ENCODE measurements at places on chromosomes 5 and 9. TPM values are rescaled to one million over a fixed set of nuclear protein-coding genes. Genes with fewer than 3 reads are reported as not detected.

DNA sequence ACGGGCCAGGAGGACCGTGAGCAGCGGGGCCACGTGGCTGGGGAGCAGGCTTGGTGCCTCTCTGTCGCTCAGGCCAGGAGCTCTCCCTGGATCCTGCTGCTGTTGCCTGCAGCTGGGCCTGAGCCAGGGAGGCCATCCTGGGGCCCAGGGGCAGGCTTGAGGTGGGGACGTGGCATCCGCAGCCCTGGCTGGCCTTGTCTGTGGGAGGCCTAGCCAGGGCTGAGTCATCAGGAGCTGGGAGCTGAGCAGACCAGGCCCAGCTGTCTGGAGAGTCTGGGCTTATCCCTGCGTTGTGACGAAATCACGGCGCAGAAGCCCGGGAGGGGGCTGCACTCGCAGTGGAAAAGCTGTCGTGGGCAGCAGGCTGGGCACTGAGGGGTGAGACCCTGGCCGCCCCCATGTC, 138.8 kb upstream of the COL5A1 start:
- DNase-seq = peak; percentile 60

DNA sequence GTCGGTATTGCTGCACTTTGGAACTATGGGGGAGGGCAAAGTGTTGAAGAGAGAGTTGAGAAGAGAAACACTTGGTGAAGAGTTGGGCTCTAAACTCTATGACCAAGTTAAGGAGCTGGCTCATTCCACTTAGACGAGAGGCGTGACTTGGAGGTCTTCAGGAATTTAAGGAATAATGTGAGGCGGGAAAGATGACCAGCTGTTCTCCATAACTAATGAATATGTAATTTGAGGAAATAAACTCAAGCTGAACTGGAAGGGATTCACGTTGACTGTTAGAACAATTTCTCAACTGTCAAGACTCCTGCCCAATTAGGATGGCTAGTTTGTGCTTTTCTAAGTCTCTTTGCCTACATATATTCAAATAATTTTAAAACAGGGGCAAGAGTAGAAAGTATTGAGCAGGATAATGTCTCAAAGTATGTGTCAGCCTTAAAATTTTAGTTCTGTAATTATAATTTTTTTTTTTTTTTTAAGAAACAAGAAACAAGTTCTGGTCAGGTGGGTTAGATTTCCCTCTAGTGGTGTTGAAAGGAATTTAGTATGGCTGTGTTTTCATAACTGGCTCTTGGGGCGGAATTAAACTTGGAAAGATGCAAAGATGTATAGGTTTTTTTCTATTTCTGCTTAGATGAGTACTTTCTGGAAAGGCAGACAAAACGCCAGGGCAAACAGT, 33.4 kb downstream of the TMEM252 start:
- DNase-seq = no peak

DNA sequence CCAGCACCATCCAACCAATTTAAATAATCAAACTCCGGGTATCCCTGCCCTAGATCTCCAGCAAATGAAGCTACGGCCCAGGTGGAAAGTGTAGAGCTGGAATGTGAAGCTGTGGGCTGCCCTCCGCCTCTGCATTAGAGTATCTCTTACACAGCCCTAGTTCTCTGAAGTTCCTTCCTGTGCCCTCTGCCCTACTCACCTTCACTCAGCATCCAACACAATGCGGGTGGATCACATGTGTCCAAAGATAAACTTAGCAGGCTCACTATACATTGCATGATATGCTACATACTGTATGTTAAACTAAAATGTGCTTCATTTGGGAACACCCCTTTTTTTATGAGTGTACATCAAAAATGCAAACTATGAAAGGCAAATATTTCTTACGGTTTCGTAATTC, 70.0 kb upstream of the RAD23B start:
- no peak for DNase-seq

GRCh38 chr9:14652729-14653377, 40.4 kb downstream of the ZDHHC21 start:
- DNase-seq = no peak

GRCh38 chr5:36703245-36703860, 96.9 kb downstream of the SLC1A3 start:
- DNase-seq = no peak

- DNase-seq = no peak
Measured at GRCh38 chr5:5352675-5353074, 69.8 kb upstream of the ICE1 start.

DNA sequence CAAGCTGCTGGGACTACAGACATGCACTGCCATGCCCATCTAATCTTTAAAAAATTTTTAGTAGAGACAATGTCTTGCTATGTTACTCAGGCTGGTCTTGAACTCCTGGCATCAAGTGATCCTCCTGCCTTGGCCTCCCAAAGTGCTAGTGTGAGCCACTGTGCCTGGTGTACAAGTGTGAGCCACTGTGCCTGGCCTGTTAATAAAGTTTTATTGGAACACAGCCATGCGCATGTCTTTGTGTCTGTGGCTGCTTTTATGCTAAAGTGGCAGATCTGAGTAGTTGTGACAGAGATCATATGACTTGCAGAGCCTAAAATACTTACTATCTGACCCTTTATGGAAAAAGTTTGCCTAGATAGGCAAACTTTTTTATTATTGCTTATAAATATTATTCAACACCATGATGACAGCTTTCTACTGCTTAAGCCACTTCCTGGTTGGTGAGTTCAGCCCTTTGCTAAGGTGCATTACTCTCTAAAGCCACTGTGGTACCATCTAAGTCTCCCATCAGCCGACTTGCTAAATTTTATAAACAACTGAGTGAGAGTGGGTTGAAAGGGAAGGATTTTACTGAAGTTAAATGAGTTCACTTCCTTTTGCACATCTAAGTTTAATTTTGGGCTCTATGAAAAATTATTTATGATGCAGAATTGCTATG, 133.5 kb downstream of the RASGRF2 start:
- no peak for DNase-seq

- DNase-seq = no peak
Measured at GRCh38 chr5:32044939-32045338, 129.2 kb downstream of the GOLPH3 start.

DNA sequence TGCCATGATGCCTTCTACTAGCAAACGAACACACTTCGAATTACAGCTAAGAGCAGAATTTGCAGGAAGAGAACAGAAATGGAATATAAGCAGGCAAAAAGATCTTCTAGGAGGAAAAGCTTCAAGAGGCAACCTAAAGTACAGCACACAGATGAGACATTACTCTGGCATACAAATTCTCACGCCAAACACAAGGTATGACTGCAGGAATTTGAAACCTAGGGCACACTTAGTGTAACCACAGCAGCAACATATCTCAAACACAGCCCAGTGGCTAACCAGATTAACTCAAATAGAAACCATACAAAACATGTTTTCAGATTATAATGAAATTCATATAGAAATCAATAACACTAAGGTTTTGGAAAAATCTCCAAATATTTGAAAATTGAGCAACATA, 481.0 kb upstream of the RGMB start:
- DNase-seq = no peak

DNA sequence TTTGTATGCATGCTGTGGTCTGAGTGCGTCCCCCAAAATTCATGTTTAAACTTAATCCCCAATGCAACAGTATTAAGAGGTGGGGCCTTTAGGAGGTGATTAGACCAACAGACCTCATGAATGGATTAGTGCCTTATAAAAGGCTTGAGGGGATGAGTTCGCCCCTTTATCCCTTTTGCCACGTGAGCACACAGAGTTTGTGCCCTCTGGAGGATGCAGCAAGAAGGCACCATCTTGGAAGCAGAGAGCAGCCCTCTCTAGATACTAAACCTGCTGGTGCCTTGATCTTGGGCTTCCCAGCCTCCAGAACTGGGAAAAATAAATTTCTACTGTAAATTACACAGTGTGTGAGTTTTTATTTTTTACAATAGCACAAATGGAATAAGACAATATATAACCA, 177.1 kb upstream of the SPRY4 start:
- no peak for DNase-seq

DNA sequence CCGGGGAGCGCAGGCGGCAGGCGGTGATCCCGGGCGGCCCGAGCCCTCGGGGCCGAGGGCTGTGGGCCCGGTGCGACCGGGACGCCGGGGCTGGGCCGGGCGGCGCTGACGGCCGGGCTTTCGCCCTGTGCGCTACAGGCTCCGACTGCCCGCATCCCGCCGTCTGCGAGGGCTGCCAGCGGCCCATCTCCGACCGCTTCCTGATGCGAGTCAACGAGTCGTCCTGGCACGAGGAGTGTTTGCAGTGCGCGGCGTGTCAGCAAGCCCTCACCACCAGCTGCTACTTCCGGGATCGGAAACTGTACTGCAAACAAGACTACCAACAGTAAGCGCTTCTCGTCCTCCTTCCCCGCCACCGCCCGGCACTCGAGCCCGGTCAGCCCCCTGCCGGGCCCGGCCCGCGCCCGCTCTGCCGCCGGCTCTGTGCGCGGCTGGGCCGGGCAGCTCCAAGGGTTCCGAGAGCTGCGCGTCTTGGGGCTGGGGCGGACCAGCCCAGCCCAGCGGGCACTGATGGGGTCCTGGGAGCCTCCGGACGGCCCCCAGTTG, 1.6 kb downstream of the LMX1B start:
- no peak for DNase-seq

DNA sequence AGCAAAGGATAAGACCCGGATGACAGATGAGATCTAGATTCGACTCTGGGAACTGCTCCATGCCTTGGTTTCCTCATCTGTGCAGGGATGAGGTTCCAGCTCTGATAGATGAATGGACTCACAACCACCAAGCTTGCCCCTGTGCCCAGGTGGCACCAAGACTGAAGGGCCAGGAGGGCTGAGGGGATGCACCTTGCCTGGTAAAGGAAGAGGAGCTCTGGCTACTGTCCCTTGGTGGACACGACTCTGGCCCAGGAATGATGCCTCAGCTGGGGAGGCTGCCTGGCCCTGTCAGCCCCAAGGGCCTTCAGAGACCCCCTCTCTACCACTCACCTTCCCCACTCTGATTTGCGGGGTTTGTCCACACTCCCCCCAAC, 24.9 kb upstream of the ANXA6 start:
- DNase-seq = no peak

- no peak for DNase-seq
Measured at GRCh38 chr5:138698713-138699112, 54.5 kb upstream of the CTNNA1 start.

- DNase-seq = no peak
Measured at GRCh38 chr5:149177911-149178565, 36.7 kb downstream of the ABLIM3 start.

DNA sequence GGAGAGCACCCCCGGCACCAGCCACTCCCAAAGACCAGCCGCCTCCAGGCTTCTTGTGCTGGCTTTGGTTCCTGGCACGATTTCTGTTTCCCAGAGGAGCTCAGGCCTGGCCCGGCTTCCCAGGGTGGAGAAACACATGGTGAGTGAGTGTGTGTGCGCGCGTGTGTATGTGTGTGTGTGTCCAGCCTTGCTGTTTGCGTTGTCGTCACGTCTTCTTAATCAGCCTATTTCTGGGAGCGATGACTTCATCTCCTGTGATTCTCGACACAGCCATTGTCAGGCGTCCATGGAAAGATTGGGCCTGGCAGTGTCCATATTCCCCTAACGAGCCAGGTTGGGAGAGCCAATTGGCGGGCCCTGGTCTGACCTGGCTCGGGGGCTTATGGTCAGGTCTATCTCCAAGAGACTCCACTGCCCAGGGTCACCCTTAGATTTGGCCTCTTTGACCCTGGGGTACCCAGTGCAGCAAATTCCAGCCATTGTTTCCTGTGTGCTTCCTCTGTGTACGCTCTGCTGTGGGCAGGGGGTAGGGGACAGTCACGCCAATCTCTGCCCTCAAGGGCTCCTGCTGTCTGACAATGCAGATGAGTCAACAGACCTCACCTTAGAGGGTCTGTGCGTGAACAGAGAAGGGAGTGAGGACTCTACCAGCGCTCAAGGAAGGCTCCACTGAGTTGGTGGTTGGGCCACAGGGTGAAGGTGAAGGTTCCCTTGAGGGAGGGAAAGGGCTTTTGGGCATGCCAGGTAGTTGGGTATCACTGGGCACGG, 73.8 kb downstream of the DAB2IP start:
- no peak for DNase-seq

DNA sequence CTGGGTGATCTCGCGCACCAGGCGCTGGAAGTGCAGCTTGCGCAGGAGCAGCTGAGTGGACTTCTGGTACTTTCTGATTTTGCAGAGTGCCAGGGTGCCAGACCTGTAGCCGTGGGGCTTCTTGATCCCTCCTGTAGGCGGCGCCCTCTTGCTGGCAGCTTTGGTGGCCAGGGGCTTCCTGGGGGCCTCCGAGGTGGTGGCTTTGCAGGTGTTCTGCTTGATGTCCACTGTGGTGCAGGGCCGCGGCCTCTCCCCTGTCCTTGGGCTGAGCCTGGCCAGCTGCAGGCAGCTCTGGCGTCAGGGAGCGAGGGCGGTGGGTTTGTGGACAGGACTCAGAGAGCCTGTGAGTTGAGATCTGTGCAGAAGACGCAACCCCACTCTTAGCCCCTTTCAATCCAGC, 36.1 kb downstream of the TAF11L14 start:
- no peak for DNase-seq

DNA sequence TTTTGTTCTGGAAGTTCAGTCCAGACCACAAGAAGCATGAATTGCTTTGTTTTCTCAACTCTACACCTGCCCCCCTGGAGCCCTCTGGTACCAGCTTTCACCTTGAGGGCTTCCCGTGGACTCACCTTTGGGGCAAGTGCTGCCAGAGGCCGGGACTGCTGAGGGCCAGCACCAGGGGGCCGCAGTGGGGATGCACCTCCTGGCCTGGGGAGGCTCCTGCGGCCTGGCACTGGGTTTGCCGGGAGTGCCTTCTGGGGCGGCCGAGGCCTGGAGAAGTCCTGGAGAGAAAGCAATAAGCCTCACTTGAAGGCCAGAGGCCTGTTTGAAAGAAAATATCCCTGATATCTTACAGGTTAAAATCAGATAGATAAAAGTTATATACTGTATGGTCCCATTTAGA, 21.7 kb downstream of the NIPAL4 start:
- no peak for DNase-seq

GRCh38 chr5:175663186-175664184, 5.6 kb downstream of the HRH2 start:
- DNase-seq = no peak

ANXA2R gene
- total RNA-seq = 0.79 TPM

FOXD4L4 gene
- not detected for total RNA-seq

HSD17B4 gene
- 95.2 TPM for total RNA-seq

NUTM2G gene
- not detected for total RNA-seq

GABRP gene
- total RNA-seq = 0.14 TPM

OLFM1 gene
- total RNA-seq = 0.96 TPM

DBH gene
- not detected for total RNA-seq

MAP3K1 gene
- total RNA-seq = 21.3 TPM

TMEM38B gene
- total RNA-seq = 12.0 TPM

SLC34A1 gene
- not detected for total RNA-seq

CA9 gene
- 0.27 TPM for total RNA-seq

All from kidney epithelial cell (primary cell).